ENCODE measurements at places on chromosomes 2 and 18.

GRCh38 chr2:33205693-33206434 is 259.1 kb downstream of the LTBP1 start:
- DNase-seq = peak; percentile 76

DNA sequence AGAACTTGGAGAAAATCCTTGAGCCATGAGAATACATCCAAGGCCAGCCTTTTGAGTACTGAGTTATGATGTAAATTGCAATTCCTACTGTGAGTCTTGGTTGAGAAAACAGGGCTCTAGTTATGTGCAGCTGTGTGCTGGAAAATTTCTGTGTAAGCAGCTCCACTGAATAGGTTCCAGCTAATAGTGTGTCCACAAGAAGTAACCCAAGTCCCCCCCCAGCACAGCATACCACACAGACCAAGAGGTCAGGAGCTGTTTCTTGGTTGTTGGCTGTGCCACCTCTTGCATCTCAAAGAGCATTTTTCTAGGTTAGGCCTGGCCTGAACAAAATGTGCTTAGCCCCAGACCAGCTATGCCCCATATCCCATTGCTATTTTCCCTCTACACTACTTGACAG is 36.8 kb upstream of the APCDD1 start:
- no peak for DNase-seq

DNA sequence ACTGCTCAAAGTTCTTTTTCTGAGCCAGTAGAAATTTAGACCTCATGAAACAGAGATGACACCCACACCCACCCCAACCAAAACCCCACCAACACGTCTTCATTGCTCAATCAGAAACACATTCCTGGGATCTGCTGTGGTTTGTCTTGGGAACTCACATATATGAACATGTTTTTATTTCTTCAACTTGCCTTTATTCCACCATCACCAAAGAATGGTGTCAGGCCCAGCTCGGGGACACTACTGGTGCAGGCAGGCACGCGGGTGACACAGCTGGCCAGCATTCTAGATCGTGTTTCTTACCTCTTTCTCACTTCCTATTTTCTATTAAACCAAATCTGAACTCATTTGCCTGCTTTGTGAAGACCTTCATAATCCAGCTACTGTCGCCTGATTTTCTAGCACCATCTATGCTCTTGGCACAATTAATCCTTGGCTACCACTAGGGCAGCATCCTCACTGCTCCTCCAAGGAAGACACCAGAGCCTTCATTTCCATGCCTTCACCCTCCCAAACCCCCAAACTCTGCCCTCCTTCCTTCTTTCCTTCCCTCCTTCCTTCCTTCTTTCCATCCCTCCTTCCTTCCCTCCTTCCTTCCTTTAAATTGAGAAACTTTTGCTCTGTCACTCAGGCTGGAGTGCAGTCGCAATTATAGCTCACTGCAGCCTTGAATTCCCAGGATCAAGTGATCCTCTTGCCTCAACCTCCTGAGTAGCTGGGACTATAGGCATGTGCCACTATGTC is 157.1 kb downstream of the BCL2 start:
- DNase-seq = peak; percentile 92

DNA sequence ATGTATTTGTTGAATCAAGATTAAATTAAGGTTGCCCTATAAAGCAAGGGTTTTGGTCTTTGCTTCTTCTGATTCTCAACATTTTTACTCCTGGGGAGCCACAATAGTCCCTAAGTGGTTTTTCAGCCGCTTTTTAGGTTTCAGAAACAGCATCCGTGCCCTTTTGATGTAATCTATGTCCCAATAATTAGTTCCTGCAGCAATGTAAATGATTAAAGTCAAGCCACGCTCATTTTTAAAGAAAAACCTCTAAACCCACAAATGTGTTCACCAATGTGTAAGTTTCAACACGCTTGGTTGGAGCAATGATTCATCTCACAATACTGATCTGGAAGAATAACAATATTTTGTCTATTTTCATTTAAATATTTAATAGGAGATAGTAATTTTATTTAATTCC is 5.6 kb downstream of the ARL4C start:
- no peak for DNase-seq

GRCh38 chr2:128348701-128349100 is 30.0 kb upstream of the HS6ST1 start:
- no peak for DNase-seq

- no peak for DNase-seq
These were observed 50.3 kb downstream of the RABL2A start for GRCh38 chr2:113677330-113677729.

- DNase-seq = peak; percentile 82
These were observed 47.2 kb downstream of the PRKRA start for GRCh38 chr2:178403671-178404306.

- DNase-seq = no peak
These were observed 499.5 kb upstream of the CHAC2 start for GRCh38 chr2:53268086-53268485.

DNA sequence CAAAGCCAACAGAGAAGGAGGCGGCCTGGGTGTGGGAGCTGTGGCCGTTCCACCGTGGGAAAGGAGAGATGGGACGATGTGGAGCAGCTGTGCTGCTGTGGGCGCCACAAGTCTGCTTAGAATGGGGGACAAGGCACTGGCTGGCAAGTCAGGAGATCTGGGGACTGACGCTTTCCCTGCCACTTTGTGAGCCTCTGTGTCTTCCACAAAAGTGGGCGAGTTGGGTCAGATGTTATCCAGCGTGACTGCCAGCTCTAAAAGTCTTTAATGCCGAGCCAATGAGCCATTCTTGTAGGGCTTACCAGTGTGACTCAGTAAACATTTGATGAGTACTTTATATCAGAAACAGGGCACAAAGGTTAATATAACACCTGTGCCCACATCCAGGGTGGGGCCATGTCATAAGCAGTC is 113.6 kb upstream of the MGAT5 start:
- no peak for DNase-seq

All from GM12865 (cell line).